ENCODE measurements at places on chromosomes 5 and 9.

GRCh38 chr5:73759771-73760170, 133.8 kb downstream of the ARHGEF28 start:
- no peak for DNase-seq

DNA sequence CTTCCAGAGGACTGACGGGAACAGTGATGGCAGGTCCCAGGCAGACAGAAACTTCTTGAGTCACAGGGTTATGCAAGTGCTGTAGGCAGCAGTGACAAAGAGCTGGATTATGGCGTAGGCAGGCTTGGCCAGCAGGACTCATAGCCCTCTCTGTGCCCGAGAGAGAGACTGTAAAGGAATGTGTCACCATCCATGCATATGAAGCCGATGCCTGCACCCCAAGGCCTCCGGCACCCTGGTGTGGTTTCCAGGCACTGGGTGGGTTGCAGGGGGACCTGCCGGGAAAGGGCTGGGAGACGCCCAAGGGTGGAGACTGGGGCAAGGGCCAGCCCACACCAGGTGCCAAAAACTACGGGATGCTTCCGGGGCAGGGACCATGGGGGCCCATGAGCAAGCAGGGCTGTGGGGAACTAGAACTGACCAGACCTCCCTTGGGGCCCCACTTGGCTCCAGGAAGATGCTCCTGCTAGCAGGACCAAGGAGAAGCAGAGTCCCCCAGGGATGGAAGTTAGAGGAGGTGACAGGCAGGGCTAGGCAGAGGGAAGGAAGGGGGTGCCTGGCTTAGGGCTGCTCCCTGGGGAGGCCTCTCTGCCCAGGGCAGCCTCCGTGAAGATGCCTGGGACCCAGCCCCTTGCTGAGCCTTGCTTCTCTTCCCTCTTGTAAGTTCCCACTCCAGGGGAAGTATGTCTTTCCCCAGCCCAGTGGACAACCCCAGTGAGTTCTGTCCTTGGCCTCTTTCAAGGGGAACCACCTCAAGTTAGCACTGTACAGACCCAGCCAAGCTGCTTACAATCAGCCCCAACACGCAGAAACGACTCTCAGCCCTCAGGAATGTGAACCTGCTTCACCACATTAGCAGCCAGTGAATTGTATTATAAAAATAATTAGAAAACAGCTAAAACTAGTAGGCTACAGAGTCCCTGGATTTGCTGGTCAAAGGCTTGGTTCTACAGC, 10.5 kb upstream of the IPPK start:
- DNase-seq: no peak

GRCh38 chr5:1754531-1755220, 45.0 kb downstream of the MRPL36 start:
- no peak for DNase-seq

- no peak for DNase-seq
These were observed 68.6 kb downstream of the XRCC4 start for GRCh38 chr5:83145882-83146331.

DNA sequence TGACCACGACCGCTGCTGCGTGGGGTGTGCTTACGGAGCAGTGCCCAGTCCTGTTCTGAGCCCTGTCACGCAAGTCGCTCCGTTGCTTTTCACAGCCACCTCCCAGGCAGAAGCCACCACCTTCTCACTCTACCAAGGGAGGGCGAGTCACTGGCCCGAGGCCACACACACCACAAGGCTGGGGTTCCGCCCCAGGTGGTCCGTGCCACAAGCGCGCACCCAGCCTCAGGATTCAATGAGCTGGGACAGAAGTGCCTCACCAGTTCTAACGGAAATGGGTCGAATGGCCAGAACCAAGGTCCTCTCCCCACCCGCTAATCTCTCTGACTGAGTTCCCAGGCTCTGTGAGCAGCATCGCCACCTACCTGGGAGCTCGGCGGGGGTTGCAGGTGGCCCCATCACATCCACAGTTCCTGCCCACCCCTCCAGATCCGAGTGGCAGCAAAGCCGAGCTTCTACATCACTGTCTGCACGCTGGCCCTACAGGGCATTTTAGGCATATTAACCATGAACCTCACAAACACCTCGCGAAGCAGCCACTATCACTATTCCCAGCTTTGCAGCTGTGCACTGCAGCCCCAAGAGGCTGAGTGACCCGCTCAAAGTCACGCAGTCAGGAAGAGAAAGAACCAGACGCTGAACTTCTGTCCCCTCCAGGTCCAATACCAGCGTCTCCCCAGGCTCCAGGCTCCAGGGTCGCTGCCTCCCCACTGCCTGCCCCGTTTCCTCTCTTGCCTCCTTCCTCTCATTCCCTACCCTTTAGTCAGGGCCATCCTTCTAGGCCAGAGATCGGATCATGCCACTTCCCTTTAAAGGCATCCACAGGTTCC, 92.1 kb upstream of the PHYKPL start:
- DNase-seq: no peak

GRCh38 chr5:135442431-135443160, 4.6 kb downstream of the DCANP1 start:
- DNase-seq: no peak

DNA sequence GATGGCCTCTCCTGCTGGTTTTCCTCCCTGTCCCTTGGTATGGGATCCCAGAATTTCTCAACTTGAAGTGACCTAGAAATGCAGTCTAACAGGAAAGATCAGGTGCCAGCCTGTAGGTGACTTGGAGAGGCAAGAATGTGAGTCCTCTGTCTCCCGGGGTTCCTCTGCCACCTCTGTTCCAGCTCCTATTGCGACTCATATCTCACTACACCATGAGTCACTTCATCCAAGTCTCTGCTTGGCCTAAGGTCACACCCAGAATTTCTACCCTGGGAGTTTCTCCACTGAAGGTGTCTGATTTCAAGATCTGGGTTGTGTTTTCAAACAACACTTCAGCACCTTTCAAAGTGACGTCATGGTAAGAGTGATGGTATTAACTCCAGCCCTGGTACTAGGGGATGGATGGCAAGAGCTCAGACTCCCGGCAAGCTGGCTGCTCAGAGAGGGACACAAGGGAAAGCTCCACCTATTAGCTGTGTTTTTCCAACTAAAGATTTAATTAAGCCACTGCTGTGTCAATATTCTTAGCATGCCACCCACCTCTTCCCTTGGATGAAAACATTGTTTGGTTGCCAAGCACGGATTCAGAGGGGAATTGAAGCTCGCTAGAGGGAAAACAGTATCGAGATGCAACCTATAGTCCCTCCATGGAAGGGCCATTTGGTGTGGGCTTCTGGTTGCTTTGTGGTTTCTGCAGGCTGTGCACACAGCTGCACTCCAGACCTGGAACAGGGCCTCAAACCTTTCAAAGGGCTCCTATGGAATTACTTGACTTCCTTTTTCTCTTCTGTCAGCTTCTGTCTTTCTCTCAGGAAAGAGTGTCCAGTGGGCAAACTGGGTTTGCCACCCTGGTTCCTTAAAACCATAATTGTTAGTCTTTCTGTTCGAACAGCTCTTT, 205.7 kb downstream of the GAS1 start:
- DNase-seq: no peak

DNA sequence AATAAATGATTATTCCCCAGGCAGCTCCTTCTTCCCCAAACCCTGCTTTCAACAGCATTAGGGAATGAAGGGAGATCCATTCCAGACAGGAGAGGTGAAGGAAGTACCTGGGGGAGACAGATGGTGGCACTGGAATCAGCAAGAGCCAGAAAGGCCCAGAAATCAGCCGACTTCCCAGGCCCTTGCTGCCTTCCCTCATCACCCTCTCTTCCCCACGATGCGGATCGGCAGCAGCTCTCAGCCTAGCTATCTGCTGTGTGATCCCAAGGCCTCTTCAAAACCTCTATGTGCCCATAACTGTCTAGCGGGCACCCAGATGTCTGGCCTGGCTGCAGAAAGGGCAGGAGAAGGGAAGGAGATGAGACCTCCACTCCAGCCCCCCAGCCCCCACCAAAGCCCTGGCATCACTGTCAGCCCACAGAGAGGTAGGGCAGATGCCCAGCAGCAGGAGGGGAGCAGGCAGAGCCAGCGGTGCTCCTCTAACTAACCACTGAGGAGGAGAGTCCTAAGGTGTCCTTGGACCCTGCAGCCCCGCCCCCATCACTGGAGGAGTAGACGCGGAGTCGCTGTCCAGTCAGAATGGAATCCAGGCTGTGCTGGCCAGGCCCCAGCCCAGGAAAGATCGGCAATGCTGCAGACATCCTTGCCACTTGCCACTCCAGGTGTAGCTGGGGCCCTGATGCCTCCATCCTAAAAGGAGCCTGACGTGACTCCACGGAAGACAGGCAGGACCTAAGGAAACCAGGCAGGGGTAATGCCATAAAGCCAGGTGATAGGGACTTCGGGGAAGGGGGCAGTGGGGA, 12.7 kb downstream of the CNTFR start:
- DNase-seq: no peak

DNA sequence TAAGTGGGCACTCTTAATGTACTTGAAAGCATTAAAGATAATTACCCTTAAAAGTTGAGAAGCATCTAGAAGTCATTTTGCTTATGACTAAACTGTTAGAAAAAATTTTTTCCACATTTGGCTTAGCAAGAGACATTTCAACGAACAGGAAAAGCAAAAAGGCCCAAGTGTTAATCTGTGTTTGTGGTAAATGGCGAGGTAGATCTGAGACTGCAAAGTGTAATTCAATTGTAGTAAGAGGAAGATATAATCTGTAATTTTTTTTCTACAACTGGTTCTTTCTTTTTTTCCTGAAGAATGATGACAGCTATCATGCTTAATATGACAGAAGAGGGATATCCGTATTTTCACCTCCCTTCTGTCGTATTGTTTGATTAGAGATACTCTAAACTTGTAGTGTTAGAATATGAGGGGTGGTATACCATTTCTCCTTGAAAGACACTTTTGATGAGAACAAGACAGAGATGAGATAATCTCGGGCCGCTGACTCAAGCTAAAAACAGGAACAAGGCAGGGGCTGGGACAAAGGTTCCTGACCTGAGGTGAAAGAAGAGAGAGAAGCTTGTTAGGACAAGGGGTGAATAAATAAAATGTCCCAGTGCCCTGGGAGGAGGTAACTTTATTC, 459.3 kb upstream of the ZNF608 start:
- no peak for DNase-seq

GRCh38 chr5:132526974-132527564, 16.3 kb downstream of the IL5 start:
- DNase-seq: no peak

DNA sequence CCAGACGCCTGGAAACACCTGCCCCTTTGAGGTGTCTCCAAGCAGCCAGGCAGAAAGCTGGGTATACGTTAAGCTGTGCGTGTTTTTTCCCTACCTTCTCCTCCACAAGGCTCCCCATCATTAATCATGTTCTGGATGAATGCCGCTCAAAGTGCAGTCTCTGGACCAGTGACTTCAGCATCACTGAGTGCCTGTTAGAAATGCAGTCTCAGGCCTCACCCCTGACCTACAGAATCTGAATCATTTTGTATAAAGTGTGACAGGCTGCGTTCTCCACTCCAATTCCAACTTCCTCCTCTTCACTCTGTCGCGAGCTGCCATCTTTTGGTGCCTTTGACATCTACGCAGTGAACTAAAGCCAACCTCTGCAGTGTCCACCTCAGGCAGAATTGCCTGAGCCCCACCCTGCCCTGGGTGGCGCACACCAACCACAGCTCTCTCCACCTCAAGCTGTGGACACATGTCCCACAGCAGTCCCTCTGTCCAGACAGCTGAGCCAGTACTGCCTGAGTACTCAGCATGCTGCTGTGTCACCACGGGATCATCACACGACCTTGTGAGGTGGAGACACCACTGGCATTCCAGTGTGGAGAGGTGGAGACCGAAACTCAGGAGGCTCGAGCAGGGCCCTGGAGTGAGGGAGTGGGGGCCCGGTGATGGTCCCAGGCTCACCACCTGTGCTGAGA, 14.2 kb downstream of the PTPN3 start:
- DNase-seq: no peak

- no peak for DNase-seq
These were observed 41.4 kb downstream of the SYK start for GRCh38 chr9:90842996-90843395.

DNA sequence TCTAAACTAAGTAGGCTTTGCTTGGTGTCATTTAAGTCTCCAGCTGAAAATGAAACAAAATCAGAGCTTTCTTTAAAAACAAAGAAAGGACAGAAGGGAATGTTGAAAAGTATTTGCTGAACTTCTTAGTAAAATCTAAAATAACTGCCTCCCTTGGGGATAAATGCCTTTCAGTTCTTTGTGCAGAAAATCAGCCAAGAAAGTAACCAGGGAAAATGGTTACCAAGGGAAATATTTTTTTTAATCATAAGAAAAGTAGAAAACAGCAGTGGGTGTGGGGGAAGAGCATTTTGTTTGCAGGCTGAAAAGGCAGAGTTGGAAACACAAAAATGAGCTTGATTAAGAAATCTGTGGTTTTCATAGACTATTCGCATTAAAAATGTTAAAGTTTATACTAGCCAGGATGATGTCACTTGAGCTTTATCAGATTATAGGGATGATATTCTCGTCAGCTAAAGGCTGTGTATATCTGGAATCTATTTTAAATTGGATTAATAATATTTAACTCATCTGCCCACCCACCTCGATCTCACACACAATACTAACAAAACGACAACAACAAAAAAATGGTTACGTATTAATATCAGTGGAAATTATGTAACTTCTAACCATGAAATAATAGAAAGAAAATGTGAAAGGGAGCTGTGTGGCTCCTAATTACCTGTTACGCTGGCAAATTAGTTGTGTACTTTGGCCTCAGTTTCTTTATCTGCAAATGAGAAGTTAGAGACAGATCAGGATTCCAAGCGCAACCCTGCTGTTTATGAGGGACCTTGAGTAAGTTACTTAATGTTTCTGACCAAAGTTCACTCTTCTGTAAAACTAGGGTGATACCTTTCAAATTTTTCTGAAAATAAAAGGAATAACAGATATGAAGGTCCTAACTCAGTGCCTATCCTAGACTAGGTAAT, at the start of gene ECM2:
ECM2 (minus strand) TSS at position 51 of the 911 bp plus-strand sequence. CDS start 13,124 bp downstream, outside the sequence.
- DNase-seq: no peak

DNA sequence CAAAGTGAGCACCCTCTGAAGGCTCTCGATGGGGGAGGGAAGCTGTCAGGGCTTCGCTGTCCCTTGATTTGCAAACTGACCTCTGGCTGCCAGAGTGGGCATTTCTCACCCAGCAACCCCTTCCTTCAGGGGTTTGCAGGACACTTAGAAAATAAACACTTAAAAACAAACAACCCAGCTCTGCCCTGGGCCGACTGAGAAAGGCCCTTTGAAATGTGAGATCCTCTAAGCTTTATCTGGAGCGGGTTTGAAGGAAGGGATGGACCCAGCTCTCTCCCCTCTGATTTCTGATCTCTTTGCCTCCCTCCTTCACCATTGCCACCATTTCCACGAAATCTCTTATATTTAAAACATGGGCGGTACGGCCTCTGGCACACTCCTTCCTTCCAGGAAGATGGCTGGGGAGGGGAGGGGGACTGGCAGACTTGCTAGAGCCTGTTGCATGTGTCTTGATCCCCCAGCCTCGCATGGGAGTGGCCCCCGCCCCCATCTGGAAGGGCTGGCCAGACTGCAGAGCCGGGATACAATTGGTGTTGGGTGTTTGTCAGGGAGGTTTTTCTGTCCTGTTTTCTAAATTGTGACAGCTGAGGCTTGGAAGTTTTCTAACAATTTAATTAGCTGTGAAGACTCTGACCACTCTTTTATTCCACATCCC, 20.2 kb downstream of the OLFM1 start:
- DNase-seq: no peak

GRCh38 chr9:22682536-22682935, 235.9 kb downstream of the DMRTA1 start:
- DNase-seq: no peak

Data from stimulated activated CD8-positive, alpha-beta memory T cell treated with anti-CD3 and anti-CD28 coated beads, Interleukin-12 subunit alpha, Interleukin-12 subunit beta, amount 100 ng/mL, for 4 hours (primary cell).